ENCODE measurements at places on chromosomes 3 and 15. TPM values are rescaled to one million over a fixed set of nuclear protein-coding genes. Genes with fewer than 3 reads are reported as not detected.

DNA sequence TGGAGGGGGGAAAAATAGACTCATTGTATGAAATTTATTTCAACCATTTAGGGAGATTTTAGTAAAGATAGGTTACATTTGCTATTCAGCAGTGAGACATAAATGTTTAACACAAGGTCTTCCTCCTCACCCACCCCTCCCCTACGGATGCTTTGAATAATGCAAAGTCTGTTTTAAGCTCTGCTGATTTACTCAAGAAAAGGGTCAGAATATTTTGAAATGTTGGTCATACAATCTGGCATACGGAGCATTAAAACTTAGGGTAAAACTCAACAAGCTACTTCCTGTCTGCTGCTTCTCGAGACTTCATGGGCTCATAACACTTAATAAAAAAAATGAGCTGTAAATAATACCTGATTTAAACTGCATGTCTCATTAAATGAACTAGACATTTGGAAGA lies 156.3 kb downstream of the WNT5A start:
- H3K4me3 ChIP-seq = no peak overlapping the region
- no peak overlapping the region for H3K27ac ChIP-seq
- no peaks in the 10 kb centered on the region for H3K4me1 ChIP-seq
- no peak for DNase-seq

DNA sequence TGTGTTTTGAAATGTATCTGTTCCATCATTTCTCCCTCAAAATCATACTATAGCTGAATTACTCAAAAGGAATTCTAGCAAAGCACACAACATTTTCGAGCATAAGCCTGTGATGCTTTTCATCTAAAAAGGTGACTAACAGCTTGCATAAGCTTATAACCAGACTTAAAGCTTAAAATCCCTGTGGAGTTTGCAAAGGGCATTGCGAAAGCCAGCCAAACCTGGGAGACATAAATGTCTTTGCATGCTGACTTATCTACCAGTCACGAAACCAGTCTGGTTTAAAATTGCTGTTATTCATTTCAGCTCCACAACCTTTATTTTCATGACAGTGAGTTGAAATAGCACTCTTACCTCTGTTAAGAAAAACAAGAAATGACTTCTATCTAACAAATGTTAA lies 35.6 kb upstream of the LIPC start:
- H3K4me1 ChIP-seq = 0 out of 2 replicates have a peak, but pooled peaks cover 4% of the 10 kb centered on the region
- H3K36me3 ChIP-seq = no peaks in the 10 kb centered on the region
- H3K4me3 ChIP-seq = no peak overlapping the region
- no peaks in the 10 kb centered on the region for H3K27me3 ChIP-seq
- no peak overlapping the region for H3K27ac ChIP-seq
- DNase-seq = no peak

- no peaks in the 10 kb centered on the region for H3K27me3 ChIP-seq
- H3K36me3 ChIP-seq = no peaks in the 10 kb centered on the region
- DNase-seq = no peak
- no peaks in the 10 kb centered on the region for H3K4me1 ChIP-seq
- H3K27ac ChIP-seq = no peak overlapping the region
Observed at GRCh38 chr3:170027233-170028102, 10.3 kb upstream of the GPR160 start.

GRCh38 chr3:36596419-36596818 lies 167.9 kb downstream of the DCLK3 start:
- DNase-seq = no peak
- no peak overlapping the region for H3K4me3 ChIP-seq
- H3K36me3 ChIP-seq = no peaks in the 10 kb centered on the region
- H3K4me1 ChIP-seq = no peaks in the 10 kb centered on the region
- no peak overlapping the region for H3K27ac ChIP-seq
- H3K27me3 ChIP-seq = no peaks in the 10 kb centered on the region

GRCh38 chr3:128257632-128258031 lies 104.4 kb downstream of the EEFSEC start:
- H3K4me1 ChIP-seq = no peaks in the 10 kb centered on the region
- H3K36me3 ChIP-seq = peaks cover 12% of the 10 kb centered on the region
- no peak for DNase-seq

- DNase-seq = no peak
- H3K4me3 ChIP-seq = no peak overlapping the region
- H3K27ac ChIP-seq = no peak overlapping the region
Observed at GRCh38 chr3:45079715-45080114, 53.6 kb downstream of the CLEC3B start.

GRCh38 chr3:101278727-101279126 lies 41.6 kb downstream of the IMPG2 start:
- no peak overlapping the region for H3K4me3 ChIP-seq
- H3K36me3 ChIP-seq = no peaks in the 10 kb centered on the region
- peaks cover 25% of the 10 kb centered on the region for H3K27me3 ChIP-seq
- DNase-seq = no peak
- H3K27ac ChIP-seq = no peak overlapping the region
- H3K4me1 ChIP-seq = peaks cover 6% of the 10 kb centered on the region

- peaks cover 57% of the 10 kb centered on the region for H3K4me1 ChIP-seq
- DNase-seq = peak; percentile 73
- H3K4me3 ChIP-seq = no peak overlapping the region
Observed at GRCh38 chr3:129599607-129600006, 6.9 kb downstream of the PLXND1 start.

Gene KLF15
- 14.0 TPM for total RNA-seq

Gene CILP
- total RNA-seq = 0.03 TPM

Gene PEX5L
- total RNA-seq = 7.0 TPM
